Vagina (tissue), 2 donors: ENCODE measurements at places on chromosomes 16 and 17.

- peak; percentile 90 for DNase-seq
Observed at GRCh38 chr17:35726127-35726952, 5.1 kb upstream of the RASL10B start.

DNA sequence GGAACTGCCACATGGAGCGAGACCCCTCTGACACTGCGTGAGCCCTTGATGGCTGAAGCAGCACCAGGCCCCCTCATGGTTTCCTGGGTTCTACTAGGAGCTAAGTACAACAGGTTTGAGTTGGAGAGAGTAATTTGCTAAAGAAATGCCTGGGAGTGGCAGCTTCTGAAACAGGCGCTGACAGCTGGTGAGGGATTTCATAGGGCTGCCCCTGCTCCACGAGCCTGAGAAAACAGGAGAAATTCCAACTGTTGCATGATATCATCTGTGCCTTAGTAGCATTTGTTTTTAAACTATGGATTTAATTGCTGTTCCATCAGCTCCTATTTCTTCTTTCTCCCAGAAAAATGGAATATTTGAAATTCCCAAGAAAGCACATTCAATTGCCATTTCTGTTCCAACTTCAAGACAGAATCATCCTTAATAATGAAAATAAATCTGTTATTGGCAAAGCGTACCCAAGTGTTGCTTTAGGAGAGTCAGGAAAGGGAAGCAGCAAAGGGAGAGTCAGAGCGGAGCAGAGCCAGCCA, 78.8 kb upstream of the ANKFN1 start:
- no peak for DNase-seq

- DNase-seq, result no peak
Observed at GRCh38 chr17:4098521-4099209, 44.2 kb downstream of the ZZEF1 start.

DNA sequence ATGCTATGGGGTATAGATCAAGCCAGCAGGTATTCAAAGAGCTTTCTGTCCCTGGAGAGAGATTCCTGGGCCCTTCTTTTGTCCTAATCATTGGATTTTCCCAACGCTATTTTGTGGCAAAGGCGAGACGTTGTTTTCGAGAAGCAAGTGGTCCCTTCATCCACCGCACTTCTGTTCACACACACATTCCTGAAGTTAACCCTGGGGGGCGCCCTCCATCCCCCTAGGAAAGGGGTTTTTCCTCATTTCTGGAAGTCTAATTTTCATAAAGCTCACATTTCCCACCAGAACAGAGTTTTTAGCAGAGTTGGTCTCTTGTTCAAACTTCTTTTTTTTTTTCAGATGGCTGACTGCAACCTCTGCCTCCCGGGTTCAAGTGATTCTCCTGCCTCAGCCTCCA, 11.9 kb downstream of the SCGB1C2 start:
- no peak for DNase-seq

- DNase-seq, result no peak
Observed at GRCh38 chr16:69003500-69003899, 102.0 kb upstream of the HAS3 start.

- no peak for DNase-seq
Observed at GRCh38 chr17:39674702-39675389, 6.6 kb downstream of the PNMT start.

- DNase-seq, result no peak
Observed at GRCh38 chr16:47927330-47927729, 228.5 kb downstream of the ABCC12 start.

DNA sequence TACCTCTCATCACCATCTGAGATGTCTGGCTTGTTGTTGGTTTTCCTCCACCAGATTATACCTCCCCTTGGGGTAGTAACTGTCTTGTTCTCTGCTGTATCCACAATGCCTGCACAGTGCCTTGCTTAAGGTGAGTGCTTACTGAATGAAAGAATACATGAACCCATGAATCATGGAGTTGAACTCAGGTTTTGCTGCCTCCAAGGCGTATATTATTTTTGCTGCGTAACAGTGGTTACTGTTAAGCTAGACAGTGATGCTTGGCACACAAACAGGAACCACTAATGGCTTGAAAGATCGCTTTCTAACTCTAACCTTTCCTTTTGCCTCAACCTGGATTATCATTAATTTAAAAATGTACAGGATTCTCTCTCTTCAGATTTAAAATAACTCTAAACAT, 695.8 kb downstream of the TOX3 start:
- no peak for DNase-seq

- DNase-seq, result no peak
Observed at GRCh38 chr17:76691379-76692191, 19.2 kb downstream of the MXRA7 start.

GRCh38 chr16:67192781-67193361, 916 bp downstream of the E2F4 start:
- no peak for DNase-seq

GRCh38 chr17:5464717-5465507, 3.9 kb downstream of the DHX33 start:
- DNase-seq, result no peak
